ENCODE measurements at places on chromosomes 5 and 9.

DNA sequence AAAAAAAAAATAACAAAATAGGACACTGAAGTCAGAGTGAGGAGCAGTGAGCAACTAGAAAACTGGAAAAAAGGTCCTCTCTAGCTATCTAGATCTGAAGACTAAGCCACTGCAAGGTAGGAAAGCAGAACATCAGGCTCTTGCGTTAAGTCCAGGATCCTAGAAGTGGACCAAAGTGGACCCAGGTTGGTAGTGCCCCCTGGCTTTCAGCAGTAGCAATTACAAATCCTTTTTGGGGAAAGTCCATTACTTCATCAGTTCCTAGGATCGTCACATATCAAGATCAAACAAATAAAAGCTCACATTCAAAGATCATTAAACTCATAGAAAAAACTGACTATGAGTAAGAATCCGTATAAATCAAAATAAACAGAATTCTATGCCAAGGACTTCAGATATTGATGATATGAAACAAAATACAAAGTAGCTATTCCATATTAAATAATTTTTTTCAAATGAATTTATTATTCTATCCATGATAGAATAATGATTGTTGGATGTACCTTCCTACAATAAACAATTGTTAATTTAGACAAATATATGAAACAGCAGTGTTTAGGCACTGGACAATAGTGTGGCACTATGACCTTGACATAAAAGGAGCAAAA lies 6.5 kb upstream of the RICTOR start:
- no peak for DNase-seq

- DNase-seq = no peak
These were observed 638.6 kb downstream of the SEMA5A start for GRCh38 chr5:8907168-8907868.

- peak; percentile 52 for DNase-seq
These were observed 2.9 kb upstream of the FOXD1 start for GRCh38 chr5:73451224-73452130.

- no peak for DNase-seq
These were observed 149.8 kb downstream of the ICE1 start for GRCh38 chr5:5572010-5572865.

DNA sequence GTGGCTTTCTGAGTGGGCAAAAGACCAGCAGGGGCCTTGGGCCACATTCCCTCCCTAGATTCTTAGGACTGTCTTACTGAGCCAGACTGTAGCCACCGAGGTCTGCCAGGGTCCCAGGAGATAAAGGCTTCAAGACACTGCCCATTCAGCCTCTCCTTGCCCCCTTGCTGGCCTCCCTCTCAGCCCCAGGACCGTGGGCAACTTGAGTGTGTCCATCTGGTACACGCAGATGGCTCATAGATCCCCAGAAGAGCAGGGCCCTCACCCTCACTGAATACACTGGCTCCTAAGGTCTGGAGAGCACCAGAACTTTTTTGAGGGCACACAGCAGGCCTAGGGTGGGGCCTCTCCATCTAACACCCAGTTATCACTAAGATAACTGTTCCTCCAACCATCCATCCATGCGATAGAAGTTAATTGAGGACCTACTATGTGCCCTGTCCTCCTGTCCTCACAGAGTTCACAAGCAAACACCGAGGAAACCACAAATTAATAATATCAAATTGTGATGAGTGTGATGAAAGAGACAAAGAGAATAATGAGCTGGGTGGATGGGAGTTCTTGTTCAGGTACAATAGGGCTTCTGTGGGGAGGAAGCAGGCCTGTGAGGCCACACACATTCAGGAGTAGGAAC lies 4.9 kb upstream of the PDGFRB start:
- DNase-seq = no peak

DNA sequence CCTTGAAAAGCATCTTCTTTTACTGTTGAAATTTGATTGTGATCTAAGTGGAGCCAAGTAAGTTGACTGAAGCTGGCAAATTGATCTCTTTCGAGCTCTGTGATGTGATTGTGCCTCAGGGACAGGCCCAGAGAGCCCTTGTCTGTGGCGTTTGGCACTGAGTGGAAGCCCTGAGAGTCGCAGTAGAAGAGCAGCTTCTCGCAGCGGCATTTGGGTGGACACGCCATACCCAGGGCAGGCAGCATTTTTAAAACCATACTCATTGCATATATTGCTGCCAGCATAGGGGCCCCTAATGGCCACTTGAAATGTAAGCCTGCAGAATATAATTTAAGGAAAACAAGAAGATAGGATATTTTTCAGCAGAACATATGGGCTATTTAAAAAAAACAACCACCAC lies 894 bp downstream of the LRRTM2 start:
- no peak for DNase-seq

DNA sequence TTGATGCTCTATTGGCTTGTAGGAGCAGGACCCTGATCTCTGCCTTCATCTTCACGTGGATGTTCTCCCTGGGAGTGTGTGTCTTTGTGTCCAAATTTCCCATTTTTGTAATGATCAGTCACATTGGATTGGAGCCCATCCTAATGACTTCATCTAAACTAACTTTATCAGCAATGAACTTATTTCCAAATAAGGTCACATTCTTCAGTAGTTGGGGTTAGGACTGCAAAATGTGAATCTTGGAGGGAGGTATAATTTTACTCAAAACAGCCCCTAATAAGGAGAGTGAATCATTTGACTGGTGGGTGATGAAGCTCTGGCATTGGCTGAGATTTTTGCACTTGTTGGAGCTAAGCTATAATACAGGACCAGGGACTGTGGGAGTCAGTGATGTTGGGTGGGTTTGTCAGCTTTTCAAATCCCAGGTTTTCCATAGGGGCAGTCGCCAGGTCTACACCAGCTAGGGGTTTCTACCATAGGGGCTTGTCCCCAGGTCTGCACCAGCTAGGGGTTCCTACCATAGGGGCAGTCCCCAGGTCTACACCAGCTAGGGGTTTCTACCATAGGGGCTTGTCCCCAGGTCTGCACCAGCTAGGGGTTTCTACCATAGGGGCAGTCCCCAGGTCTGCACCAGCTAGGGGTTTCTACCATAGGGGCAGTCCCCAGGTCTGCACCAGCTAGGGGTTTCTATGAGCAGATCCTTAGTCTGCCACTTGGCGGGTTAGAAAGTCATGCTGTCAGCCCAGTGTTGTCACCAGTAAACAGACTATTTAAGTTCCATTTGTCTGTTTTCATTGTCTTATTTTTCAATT lies 382.6 kb upstream of the DAP start:
- DNase-seq = no peak

- no peak for DNase-seq
These were observed 83.2 kb downstream of the PHAX start for GRCh38 chr5:126683912-126684311.

DNA sequence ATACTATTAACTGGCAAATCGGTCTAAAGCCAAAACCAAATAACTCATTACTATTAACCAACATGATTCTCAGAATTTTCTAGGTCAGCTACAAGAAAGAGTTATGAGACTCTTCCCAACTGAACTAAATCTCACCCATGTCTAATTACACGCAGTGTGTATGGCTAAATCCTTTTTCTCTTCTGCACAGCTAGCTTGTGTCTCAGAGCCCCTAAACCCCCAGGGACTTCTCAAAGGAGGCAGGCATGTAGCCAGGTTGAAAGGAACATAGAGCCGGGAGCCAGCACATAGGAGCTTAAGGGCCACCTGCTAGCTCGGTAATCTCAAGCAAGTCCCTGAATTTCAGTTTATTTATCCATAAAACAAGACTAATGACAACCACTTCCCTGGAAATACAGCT lies 2.2 kb upstream of the GZMK start:
- DNase-seq = no peak

DNA sequence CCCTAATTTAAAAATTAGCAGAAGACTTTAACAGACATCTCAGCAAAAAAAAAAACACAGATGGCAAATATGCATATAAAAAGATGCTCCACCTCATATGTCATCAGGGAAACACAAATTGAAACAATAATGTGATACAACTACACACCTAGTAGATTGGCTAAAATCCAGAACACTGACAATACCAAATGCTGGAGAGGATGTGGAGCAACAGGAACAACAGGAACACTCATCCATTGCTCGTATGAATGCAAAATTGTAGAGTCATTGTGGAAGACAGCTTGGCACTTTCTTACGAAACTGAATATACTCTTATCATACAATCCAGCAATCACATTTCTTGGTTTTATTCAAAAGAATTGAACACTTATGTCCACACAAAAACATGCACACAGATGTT lies 22.1 kb downstream of the MCIDAS start:
- no peak for DNase-seq

- DNase-seq = no peak
These were observed 4.0 kb downstream of the SAP30L start for GRCh38 chr5:154449786-154450185.

- peak; percentile 16 for DNase-seq
These were observed 25.2 kb downstream of the SLC28A3 start for GRCh38 chr9:84315278-84315877.

GRCh38 chr5:169114466-169115065 lies 186.4 kb downstream of the SLIT3 start:
- DNase-seq = no peak

GRCh38 chr9:114008667-114009410 lies 69.3 kb downstream of the AMBP start:
- no peak for DNase-seq

DNA sequence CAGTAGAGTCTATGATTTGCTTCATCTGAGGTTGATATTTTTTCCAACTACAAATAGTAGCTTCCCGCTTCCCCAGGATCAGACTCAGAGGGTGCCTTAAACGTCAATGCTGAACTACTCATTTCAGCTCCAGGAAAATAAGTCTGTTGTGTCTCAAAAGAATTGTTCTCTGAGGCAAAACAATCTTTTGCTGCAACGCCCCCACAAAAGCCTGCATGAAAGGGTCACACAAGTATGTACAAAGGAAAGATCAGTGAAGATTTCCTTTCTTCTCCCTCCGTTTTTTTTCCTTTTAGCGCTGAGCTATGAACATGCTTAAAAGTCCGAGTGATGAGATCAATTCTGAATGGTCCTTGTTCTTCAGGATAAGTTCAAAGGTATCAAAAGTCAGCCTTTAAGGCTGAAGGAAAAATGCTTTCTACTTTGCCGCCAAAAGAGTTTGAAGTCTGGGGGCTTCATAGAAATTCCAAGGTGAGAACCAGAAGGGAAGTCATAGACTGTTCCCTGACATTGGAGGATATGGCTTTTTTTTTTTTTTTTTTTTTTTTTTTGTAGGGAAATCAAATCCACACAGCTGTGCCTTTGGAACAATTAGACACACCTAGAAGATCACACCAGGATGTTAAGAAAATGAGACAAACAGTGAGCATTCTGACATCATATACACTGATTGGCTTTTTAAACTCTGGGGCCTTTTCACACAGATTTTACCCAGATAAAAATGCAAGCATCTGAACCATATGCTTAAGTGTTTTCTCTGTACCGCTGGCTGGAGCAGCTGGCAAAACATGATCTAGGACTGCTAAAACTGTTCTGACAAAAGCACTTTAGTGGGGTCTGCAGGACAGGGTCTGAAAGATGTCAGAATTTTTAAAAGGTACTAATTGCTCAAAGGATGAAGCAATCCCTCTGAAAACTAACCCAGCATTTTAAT lies 329.3 kb downstream of the ENC1 start:
- DNase-seq = no peak

GRCh38 chr9:78972303-78972999 lies 599.3 kb upstream of the TLE4 start:
- DNase-seq = no peak

DNA sequence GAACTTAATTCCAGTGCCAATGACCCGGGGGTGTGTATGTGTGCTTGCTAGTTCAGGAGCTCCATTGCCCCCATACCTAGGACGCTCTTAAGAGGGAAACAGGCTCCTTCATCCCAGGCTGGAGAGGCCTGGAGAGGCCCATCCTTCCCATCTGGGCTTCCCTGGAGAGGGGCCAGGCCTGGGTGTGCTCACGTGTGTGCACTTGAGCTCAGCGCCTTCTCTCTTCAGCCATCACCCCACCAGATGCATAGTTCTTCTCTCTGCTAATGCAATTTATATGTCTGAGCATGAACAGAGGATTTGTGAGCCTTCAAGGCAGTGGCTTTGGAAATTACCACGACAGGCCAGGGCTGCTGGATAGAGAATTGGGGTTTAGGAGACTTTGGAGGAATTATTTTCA lies 48.6 kb upstream of the SHB start:
- DNase-seq = no peak

DNA sequence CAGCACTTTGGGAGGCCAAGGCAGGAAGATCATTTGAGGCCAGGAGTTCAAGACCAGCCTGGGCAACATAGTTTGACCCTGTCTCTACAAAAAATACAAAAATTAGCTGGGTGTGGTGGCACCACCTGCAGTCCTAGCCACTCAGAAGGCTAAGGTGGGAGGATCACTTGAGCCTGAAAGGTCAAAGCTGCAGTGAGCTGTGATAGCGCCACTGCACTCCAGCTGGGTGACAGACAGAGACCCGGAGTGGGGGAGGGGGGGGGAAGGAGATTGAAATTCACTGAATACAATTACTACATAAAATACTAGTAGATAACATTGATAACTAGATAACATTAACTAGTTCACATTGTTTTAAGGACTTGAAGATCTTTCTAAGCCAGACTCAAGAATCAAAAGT lies 345.6 kb downstream of the BNC2 start:
- DNase-seq = no peak

- no peak for DNase-seq
These were observed 62.8 kb downstream of the DAB2IP start for GRCh38 chr9:121714075-121714705.

DNA sequence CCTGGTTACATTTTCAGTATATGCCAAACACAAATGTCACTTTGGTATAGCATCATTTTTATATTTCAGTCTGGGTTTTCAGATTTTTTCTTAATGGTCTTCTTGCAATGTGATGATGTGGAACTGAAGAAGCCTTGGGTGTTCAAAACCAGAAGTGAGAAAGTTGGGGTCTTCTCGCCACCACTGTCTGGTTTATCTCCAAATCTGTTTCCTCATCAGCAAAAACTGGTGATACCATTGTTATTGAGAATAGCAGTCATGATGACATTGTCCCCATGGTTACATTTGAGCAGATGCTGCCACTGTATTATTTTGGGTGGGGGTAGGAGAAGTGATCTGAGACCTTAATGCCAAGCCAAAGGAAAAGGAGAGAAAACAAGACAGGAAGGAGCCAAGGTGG lies 85.9 kb upstream of the MAP3K1 start:
- no peak for DNase-seq

DNA sequence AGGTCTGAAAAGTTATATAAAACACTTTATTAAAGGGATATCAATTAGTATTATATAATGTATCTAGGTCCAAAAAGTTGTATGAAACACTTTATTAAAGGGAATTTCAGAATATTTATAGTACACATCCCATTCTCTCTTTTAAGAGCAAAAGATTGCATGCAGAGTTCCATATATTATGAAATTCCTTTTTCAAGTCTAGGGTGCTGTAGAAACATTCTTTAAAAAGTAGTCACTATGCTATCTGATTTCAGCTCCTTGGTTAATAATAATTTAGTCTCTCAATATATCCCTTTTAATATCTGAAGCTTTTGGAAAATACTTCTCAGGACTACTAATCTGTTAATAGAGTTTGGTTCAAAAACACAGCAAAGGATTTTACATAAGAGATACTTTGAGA lies 1496.1 kb upstream of the C9orf72 start:
- DNase-seq = no peak

All from activated effector memory CD4-positive, alpha-beta T cell treated with Interleukin-2 at 50 U/mL for 16 hours (primary cell).